ENCODE measurements at places on chromosomes 13 and 19. TPM values are rescaled to one million over a fixed set of nuclear protein-coding genes. Genes with fewer than 3 reads are reported as not detected.

Gene PLK5
- not detected for total RNA-seq

Gene PNMA8B
- 0.44 TPM for total RNA-seq

DNA sequence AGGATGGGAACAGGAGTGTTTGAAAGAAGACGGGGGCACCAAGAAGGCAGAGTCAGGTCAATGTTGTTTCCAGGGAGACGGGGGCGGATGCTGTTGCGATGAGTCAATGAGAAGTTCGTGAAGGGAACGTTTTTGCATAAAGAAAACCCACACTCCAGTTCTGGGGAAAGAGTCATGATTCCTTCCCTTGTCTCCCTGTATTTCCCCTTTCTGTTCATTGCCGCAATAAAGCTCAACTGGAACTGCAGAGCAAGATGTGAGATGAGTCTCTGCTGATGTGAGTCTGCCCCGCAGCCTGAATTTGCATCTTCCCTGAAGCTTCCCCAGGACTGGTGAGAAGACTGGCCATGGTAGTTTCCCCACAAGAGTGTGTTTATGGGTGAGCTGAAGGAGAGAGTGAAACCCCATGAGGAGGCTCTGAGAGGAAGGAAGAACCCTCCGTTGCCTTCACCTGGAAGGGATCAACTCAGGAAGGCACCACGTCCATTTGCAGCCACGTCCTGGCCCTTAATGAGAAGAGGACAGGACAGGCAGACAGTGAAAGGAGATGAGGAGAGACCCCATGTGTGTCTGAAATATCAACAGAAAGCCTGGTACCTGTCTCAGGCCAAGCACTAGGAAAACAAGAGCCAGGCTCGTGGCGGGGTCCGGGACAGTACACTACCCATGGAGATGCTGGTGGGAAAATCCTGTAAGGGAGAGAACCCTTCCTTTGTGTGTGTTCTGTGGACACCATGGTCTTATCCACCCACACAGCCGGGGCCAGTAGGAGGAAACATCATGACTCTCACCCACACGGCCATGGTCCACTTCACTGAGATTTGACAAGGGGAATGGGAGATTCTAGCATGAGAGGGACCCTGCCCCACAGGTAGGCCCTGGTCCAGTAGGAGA, 13.7 kb downstream of the LILRA1 start:
- no peak for DNase-seq

- DNase-seq: no peak
Measured at GRCh38 chr13:49807681-49808080, 15.2 kb upstream of the KPNA3 start.

Gene RGL3
- total RNA-seq: not detected

- DNase-seq: peak; percentile 50
Measured at GRCh38 chr19:4304538-4305256, at the start of gene FSD1. FSD1 (plus strand) TSS chr19:4304598; CDS start chr19:4304747, 149 bp downstream.

GRCh38 chr19:34228347-34228746, 26.0 kb upstream of the GARRE1 start:
- no peak for DNase-seq

- no peak for DNase-seq
Measured at GRCh38 chr19:37966211-37966661, 59.2 kb downstream of the SIPA1L3 start.

Gene SLC1A6
- not detected for total RNA-seq

DNA sequence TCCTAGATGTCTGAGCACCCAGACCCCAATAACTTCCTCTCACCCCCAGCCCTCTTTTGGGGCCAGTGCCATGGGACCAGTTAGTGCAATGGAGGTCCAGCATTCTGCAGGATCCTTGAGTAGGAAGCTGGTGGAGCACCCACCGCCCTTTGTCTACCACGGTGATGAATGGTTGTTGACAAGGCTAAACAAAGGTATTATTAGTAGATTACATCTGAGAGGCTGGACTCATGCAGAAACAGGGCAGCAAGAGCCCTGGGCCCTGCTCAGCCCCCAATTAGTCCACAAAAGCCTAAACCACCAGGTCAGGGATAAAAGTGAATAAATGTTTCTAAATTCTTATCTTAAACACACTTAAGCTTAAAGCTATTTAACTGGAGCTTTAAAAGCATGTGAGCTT, 196.5 kb upstream of the TSHZ3 start:
- no peak for DNase-seq

DNA sequence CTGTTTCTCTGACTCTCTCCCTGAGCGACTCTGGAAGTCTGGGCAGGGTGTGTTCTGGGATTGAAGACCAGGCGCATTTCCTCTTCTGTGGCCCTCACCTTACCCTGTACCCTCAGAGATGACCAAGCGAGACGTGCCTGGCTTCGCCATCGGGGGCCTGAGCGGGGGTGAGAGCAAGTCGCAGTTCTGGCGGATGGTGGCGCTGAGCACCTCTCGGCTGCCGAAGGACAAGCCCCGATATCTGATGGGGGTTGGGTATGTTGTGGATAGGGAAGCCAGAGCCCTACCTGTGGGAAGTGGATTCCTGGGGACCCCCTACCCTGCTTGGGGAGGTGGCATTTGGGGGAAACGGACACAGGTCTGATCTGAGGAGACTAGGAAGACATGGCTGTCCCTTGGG, 5.8 kb upstream of the DNM2 start:
- DNase-seq: no peak

Gene VSTM1
- total RNA-seq: not detected

GRCh38 chr13:27038323-27038722, 133.3 kb downstream of the USP12 start:
- DNase-seq: no peak

Measured in T-cell (primary cell).